ENCODE measurements at places on chromosomes 16 and 17.

- no peak for DNase-seq
These were observed 71.2 kb upstream of the GRIN2A start for GRCh38 chr16:10253409-10253808.

DNA sequence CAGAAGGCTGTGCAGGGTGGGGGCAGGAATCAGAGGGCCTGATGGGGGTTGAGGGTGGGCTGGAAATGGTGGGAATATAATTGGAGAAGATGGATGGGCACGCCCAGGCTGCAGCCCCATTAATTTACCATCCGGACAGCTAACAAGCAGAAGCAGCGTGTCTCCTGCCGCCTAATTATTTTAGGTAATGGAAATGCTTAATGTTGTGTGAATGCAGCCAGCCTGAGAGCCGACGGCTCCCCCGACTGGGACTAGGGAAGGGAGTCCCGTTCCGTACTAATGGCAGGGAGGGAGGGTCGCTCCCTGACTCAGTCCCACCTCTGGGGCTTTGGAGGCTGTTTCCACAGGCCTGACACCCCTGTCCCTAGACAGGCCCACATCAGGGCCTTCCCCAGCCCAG, 4.7 kb upstream of the OVCA2 start:
- no peak for DNase-seq

- no peak for DNase-seq
These were observed 180.2 kb upstream of the CHMP6 start for GRCh38 chr17:80811181-80812105.

- DNase-seq: no peak
These were observed 1.2 kb upstream of the TNRC6C start for GRCh38 chr17:77957235-77957856.

- DNase-seq: no peak
These were observed 137.9 kb downstream of the CDH11 start for GRCh38 chr16:64983963-64984362.

DNA sequence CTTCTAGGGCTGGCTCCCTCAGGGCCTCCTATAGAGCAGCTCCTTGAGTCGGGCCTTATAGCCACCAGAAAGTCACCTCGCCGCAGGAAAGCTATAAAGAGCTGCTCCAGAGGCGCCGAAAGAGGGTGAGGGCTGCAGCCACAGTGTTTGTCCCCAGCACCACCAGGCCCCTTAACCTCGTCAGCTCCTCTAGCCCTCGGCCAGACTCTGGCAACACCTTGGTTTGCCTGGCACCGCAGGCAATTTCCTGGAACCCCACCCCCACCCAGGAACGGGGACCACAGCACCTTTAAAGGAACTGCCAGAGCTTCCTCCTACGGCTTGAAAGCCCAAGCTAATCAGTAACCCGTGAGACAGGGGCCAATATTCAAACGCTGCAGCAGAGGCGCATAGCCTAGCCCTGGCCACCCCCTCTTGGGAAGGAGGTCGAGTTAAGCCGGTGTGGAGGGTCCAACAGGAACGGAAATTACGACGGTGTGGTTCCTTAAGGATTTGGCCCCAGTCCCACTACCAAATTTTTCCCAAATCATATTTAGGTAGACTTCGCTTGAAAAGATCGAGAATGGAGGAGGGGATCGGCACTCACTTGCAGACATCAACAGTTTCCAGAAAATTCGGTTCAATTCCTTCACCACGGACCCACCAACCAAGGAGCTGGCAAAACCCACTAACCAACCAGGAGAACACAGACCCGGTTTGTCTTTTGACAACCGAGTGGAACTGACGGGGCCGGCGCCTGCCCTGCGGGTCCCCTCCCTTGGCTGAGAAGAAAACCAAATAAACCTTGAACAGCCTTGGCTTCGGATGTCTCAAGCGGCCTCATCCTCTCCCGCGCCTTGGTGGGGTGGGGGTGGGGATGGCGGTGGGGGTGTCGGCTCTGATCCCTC, 3.0 kb downstream of the HOXB6 start:
- DNase-seq: no peak

DNA sequence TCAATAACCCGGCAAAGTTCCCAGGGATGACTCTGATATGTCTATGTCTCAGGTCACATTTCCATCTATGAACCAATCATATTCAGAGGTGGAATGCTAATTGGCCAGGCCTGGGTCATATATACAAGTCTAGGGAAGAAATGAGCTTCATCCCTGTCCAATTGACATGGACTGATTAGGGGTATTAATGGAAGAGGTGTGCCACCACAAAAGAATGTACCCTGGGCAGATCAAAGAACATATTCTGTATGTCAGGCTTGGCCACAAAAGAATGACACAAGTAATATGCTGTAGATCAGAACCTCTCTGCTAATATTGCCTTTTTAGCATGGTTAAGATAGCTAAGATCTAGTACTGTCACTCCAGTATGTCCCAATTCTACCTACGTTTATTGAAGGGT, 6.7 kb downstream of the SLC35G3 start:
- no peak for DNase-seq

- no peak for DNase-seq
These were observed 236.0 kb downstream of the IRF8 start for GRCh38 chr16:86134802-86135461.

Measured in vagina (tissue), 2 donors.